ENCODE measurements at places on chromosomes 3 and 15.

- no peak for DNase-seq
Observed at GRCh38 chr15:41546851-41547786, 3.1 kb upstream of the RPAP1 start.

GRCh38 chr15:76234337-76234889, 76.9 kb downstream of the ETFA start:
- no peak for DNase-seq

DNA sequence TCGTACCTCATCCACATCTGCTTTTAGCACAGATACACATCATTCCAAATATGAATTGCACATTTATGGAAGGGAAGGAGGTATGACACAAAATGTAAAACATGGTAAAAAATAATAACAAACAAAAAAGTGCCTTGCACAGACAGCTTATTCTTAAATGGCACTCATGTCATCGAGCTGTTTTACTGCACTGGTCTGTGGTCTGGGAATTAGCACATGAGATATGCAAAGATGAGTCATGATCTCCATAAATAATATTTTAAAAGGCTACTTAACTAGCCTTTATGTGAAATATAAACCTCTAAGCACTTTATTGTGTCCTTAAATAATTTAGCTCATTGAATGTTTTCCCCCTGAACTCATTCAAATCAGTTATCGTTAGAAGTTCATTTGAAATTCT, 142.2 kb upstream of the ZNF385D start:
- DNase-seq, result no peak

GRCh38 chr3:168476360-168476980, 380.7 kb upstream of the GOLIM4 start:
- no peak for DNase-seq

GRCh38 chr15:70111203-70112073, 13.7 kb upstream of the TLE3 start:
- peak; percentile 81 for DNase-seq

DNA sequence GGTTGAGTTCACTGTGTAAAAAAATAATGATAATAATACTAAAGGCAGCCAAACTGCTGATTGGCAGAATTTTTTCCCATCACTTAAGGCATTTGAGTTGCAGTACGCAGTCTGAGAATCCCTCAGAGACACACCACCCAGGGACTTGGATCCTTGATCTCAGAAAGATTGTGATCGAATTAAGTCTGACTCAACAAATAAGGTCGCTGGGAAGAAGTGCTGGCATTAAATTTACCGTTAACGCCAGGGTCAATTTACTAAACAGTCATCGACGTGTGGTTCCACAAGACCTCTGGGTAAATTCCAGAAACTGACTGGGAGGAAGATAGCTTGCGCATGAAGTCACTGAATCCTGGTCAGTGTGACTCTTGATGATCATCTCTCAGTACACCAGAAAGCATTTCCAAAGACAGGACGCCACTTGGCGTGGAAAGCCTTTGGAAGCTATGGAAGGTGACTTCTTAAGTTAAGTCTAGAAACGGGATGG, 48.3 kb upstream of the CGNL1 start:
- no peak for DNase-seq
